ENCODE measurements at places on chromosomes 2 and 18.

GRCh38 chr2:47617028-47617427, 165.9 kb upstream of the MSH6 start:
- no peak for DNase-seq

- no peak for DNase-seq
Observed at GRCh38 chr2:142041996-142042395, 88.8 kb downstream of the LRP1B start.

DNA sequence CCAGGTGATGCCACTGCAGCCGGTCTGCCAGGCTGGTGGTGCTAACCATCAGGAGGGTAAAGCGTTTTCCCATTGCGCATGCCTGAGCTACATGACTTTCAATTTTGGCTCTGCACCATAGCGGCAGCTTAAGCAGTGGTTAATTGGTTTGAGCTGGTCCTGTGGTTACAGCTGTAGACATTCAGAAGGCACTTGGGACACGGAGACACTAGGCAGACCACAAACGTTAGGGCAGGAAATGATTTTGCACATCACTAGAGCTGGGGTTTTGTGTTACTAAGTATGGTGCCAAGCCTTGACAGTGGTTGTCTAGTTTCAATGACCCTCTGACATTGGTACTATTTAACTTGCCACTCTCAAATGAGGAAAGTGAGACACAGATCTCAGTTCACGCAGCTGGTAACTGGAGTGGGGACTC, 28.9 kb upstream of the CNOT11 start:
- DNase-seq, result no peak

GRCh38 chr2:16774980-16775898, 109.6 kb upstream of the CYRIA start:
- DNase-seq, result no peak

- no peak for DNase-seq
Observed at GRCh38 chr2:36373149-36373926, 17.8 kb downstream of the CRIM1 start.

GRCh38 chr2:108909275-108909823, 79.7 kb downstream of the EDAR start:
- DNase-seq, result no peak
